ENCODE measurements at places on chromosomes 3 and 15.

DNA sequence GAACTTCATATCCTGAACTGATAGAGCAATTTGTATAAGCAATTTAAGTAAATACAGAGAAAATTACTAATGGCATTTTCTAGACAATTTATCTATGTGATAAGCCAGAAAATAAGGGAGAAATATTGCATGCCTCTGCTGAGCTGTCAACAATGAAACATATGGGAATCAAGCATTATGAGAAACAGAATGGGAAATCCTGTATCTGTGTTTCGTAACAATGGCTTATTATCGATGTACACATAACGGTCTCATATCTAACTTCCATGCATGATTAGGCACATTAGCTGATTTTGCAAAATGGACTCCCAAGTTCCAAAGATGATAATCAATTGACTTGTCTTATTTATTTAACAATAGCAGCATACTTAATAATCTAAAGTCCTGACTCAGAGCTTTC, 30.4 kb upstream of the KCNMB2 start:
- DNase-seq, result no peak

DNA sequence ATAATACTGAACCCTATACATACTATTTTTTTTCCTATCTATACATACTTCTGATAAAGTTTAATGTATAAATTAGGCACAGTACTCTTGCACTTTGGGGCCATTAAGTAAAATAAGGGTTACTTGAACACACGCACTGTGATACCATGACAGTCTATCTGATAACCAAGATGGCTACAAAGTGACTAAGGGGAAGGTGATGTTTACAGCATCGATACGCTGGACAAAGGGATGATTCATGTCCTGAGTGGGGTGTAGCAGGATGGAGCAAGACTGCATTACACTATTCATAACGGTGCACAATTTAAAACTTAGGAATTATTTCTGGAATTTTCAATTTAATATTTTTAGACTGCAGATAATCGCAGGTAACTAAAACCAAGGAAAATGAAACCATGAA, 30.0 kb upstream of the SLC2A2 start:
- DNase-seq, result no peak

GRCh38 chr15:77221174-77221573, 150.3 kb upstream of the TSPAN3 start:
- no peak for DNase-seq

- no peak for DNase-seq
Measured at GRCh38 chr15:40702077-40702476, 7.1 kb downstream of the RAD51 start.

DNA sequence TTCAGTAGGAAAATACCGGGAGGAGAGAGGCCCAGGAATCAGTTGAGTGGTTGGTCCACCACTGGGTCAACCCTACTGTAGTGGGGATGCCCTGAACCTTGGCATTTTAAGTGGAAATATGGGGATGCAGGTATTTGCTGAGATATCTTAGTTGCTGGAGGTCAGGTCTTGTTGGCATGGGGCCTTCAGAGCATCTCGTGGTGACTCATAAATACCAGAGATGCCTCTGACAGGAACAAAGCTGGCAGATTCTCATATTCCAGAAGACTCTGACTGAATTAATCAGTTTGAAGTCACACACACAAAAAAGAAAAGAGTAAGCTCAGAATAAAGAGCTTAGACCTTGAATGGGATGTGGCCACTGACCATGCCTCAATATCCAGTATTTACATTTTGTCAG, 91.6 kb downstream of the CACNA2D3 start:
- no peak for DNase-seq
